ENCODE measurements at places on chromosomes 7 and 10.

DNA sequence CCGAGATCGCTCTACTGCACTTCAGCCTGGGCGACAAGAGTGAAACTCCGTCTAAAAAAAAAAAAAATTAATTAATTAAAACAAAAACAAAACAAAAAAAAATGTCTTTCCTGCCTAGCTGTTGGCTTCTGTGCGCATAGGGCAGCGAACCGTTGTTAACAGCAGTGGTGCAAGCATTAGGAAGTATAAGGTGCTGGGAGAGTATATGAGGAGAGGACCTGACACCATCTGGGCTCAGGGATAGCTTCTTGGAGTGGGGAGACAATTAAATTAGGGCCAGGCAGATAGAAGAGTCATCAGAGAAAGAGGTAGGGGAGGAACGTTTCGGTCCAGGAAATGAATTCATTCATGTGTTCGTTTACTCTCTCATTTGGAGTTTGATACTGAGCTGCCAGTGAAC, 46.2 kb upstream of the EZH2 start:
- no peak for DNase-seq

- no peak for DNase-seq
These were observed 1.6 kb downstream of the SPOCK2 start for GRCh38 chr10:72086466-72087391.

GRCh38 chr10:101695404-101695890, 477 bp upstream of the FBXW4 start:
- no peak for DNase-seq

DNA sequence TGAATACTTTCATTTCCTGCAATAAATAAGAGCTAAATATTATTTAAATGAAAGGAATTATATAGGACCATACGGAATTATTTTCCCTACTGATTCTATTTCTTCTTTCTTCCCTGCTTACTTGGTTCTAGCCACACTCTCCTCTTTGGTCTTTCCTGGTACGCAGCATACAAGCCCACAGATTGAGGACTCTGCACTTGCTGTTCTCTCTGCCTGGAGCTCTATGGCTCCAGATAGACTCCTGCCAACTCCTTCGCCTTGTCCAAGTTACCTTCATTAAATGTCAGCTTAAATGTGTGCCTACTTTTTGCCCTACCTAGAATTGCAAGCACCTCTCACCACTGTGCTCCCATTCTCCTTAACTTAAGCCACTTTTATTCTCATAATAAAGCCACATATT, 203.4 kb downstream of the MDFIC start:
- DNase-seq, result no peak

GRCh38 chr7:74658178-74659004, 873 bp downstream of the GTF2I start:
- DNase-seq, result peak; percentile 90

DNA sequence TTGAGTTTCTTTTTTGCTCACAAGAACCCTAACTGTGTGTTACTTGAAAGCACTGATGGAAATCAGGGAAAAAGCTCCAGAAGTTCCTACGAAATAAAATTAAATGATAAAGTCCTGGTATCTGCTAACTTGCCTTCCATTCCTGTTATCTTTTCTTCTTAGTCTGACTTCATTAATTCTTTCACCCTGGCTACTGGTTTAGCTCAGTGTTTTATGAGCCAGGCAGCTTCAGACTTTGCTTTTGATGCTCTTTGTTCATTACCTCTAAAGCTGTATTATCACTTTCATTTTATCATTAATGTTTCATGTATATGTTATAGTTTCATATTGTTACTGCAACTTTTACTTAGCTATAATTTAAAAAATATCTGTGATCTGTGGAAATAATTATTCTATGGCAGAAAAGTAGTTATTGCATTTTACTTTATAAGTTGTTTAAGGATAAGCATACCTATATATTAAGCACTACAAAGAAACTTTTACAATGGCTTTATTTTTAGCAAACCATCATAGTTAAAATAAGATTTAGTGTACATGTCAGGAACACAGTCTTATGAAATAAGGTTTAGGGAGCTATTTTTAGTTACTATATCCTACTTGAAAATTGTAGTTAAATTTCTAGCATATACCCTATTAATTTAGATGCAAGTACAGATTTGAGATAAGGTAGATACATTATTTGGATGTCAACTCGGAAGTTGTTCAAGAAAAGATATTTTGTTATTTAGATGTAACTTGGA, 19.3 kb downstream of the PTEN start:
- DNase-seq, result no peak

GRCh38 chr10:72541337-72541736, 84.5 kb downstream of the MICU1 start:
- DNase-seq, result no peak

GRCh38 chr7:29289156-29290021, 94.8 kb downstream of the CHN2 start:
- no peak for DNase-seq

- DNase-seq, result no peak
These were observed 27.4 kb downstream of the UCMA start for GRCh38 chr10:13206546-13207443.

- DNase-seq, result no peak
These were observed 3.5 kb upstream of the CFAP58 start for GRCh38 chr10:104350127-104350635.

GRCh38 chr7:43764039-43764761, 5.7 kb downstream of the BLVRA start:
- no peak for DNase-seq

GRCh38 chr7:155734445-155734809, 77.8 kb downstream of the SHH start:
- no peak for DNase-seq

- no peak for DNase-seq
These were observed 183.3 kb downstream of the STK31 start for GRCh38 chr7:23893176-23893941.

- DNase-seq, result no peak
These were observed 28.3 kb upstream of the RALA start for GRCh38 chr7:39594988-39595620.

DNA sequence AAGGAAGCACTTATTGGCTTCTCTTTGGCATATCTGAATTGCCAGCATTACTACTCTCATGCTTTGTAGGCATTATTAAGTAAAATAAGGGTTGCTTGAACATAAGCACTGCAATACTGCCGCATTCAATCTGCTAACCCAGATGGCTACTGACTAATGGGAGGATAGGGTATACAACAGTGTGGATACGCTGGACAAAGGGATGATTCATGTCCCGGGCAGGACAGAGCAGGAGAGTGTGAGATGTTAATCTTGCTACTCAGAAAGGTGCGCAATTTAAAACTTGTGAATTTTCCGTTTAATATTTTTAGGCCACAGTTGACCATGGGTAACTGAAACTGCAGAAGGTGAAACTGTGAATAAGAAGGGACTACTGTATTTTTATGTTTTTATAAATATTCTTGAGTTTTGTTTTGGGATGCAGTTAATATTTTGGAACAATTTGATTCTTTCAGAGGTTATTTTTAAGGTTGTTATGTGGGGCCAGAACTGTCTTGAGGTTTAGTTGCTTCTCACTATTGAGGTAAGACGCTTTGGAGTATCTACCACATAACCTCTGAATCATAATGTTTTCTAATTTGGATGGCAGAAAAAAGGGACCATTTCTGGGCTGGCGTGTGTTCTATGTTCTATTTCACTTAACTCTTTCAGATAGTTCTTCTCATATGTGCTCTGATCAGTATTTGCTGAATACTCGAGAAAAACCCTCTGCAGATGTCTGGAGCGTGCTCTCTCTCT, 75.7 kb upstream of the SYPL1 start:
- no peak for DNase-seq

DNA sequence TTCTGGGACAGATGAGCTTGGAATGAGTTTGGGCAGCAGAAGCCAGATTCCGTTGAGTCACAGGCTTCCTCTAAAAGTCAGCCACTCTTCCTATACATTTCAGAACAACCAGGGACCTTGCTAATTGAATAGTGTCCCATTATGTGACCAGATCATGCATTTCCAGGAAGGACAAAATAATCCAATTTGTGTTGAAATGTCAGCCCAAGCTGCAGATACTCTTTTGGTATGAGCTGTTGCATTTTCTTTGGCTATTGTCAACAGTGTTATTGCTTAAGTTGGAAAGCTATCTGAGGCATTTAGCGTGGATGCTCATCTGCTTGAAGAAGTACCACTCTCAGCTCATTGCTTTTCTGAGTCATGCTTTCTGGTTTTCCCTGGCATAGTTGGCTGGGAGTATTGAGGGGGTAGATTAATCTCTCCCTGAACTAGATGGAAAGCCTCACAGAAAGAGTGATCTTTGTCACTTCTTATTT, 223.7 kb upstream of the HABP2 start:
- no peak for DNase-seq

DNA sequence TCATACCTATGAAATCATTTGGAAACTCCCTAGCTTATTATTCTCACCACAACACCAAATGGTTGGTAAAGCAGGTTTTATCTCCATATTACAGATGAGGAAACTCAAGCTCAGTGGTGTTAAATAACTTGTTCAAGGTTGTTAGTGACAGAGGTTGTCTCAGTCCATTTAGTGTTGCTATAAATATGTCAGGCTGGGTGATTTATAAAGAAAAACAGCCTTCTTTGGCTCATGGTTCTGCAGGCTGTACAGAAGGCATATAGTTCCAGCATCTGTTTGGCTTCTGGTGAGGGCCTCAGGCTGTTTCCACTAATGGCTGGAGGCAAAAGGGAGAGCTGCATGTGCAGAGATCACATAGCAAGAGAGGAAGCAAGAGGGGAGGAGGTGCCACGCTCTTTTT, 96.6 kb downstream of the ZNF438 start:
- DNase-seq, result no peak

DNA sequence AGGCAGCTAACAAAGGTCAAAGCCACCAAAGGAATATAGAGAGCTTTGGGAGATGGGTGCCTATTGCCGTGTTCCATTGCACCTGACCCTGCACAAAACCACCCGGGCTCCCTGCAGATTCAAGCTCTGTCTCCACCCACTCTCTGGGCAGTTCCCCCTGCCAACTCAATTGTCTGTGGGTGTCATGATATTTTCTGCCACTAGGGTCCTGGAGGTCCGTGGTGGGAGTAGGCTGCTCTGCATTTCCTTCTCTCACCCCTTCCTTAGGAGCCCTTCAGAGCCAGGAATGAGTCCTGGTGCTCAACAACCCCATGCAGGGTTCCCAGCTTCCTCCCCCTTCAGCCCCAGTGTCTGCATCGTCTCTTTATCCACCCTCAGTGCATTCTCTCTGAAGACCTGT, 34.1 kb downstream of the PNLIPRP2 start:
- peak; percentile 31 for DNase-seq

GRCh38 chr7:126302639-126303038, 950.1 kb downstream of the GRM8 start:
- no peak for DNase-seq

GRCh38 chr10:1153805-1154351, 97.7 kb downstream of the WDR37 start:
- DNase-seq, result no peak

- DNase-seq, result no peak
These were observed 847 bp downstream of the AGMO start for GRCh38 chr7:15560968-15561367.

DNA sequence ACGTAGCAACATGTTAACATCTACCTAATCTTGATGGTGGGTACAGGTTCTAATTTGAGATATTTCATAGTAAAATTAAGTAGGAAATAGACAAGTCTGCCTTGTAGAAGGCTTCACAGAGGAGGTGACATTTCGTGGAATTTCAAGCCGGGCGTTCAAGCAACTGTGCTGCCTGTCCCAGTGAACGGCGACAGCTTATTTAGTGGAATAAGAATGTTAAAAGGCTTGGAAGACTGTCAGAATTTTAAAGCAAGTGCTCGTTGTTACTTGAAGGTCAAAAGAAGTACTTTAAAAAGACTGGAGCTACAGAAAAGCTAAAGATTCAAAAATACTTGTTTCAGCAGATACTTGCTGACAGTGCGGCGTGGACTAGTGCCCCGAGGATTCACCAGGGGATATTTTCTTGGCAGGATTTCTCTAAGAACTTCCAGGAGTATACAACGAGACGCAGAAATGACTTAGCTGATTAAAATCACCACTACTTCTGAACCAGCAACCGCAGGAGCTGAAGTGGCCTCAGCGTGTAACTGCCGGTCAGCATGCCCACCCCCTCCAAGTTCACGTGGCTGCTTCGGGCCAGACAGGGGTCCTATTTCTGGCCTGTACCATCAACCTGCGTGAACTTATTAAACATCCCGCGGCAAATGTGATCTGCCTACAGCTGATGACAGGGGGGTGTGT, 46.5 kb downstream of the CTBP2 start:
- no peak for DNase-seq

- DNase-seq, result no peak
These were observed 545 bp upstream of the MTPN start for GRCh38 chr7:135977742-135978066.

- no peak for DNase-seq
These were observed 2.8 kb downstream of the COPS6 start for GRCh38 chr7:100091411-100092181.

GRCh38 chr7:88306590-88307048, at the start of gene STEAP4:
Gene STEAP4 (minus strand): TSS chr7:88306894. CDS start chr7:88284269, 22,625 bp downstream.
- peak; percentile 8 for DNase-seq

GRCh38 chr10:45373576-45374349, at the start of gene ALOX5:
Gene ALOX5 (plus strand): TSS chr10:45374216. CDS start chr10:45374280, 64 bp downstream.
- no peak for DNase-seq

- no peak for DNase-seq
These were observed 147.0 kb downstream of the EMX2 start for GRCh38 chr10:117689566-117689965.

- DNase-seq, result peak; percentile 67
These were observed 4.6 kb downstream of the LFNG start for GRCh38 chr7:2523941-2524807.

GRCh38 chr7:44052771-44053365, 8.4 kb downstream of the DBNL start:
- no peak for DNase-seq

DNA sequence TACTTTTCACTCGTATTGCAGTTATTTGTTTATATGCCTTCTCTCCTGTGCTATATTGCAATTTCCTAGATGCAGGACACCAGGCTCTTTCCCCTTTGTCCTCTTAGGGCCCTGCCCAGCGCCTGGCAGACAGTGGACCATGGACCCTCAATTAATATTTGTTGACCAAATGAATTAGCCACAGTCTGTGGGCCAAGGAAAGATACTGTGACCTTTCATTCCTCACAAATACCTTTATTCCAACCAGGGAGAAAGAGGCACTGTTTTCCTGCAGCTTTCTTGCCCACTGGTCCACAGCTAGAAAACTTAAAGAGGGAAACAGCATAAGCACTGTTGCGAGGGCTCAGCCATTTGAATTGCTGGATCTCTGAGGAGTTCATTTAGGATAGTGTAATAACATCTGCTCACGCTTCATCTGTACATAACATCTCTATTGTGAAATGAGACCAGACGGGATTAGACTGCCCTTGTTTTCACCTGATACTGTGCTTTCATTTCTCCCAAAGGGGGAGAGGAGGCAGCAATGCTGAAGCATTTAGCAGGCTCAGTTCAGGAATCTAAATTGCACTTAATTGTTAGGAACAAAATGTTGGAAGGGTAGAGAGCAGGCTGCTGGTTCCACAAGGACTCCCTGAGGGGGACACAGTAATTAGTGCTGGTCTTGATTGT, 46.7 kb downstream of the TNS3 start:
- no peak for DNase-seq

DNA sequence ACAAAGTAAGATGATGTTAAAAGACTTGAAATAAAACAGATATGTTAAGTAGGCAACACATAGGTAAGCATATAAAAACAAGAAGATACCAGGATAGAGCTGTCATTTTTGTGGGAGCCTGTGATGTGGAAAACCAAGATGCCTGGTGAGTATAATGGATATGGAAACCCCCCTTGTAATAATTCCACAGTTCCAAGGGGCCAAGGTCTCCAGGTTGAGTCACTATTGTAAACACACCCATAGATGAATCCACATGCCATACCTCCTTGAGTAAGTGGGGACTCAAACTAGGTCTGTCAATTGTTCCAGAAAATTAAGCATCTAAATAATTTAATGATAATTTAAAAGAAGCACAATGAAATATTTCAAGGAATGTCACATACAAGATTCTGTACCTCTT, 15.9 kb downstream of the CAV1 start:
- DNase-seq, result no peak
